NCI-H526 (cell line): ENCODE measurements at places on chromosomes 7 and 10.
A peak's percentile ranks its signal among the peaks of the same experiment; 100 is the strongest.

GRCh38 chr10:126158133-126158892, 230.0 kb downstream of the ADAM12 start:
- no peak for DNase-seq

DNA sequence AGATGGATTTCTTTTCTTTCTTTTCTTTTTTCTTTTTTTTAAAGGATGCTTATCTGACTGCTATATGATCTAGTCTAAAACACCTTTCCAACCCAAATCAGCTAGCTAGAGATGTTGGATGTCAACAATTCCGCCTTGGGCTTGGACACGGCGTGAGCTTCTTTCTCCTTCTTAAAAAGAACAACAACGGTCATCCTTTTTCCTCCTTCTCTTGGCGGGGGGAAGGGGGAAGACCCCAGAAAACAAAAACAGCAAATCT, 1.0 kb downstream of the BEND7 start:
- no peak for DNase-seq

- DNase-seq: no peak
These were observed 2.4 kb downstream of the PSMC2 start for GRCh38 chr7:103349805-103350204.

DNA sequence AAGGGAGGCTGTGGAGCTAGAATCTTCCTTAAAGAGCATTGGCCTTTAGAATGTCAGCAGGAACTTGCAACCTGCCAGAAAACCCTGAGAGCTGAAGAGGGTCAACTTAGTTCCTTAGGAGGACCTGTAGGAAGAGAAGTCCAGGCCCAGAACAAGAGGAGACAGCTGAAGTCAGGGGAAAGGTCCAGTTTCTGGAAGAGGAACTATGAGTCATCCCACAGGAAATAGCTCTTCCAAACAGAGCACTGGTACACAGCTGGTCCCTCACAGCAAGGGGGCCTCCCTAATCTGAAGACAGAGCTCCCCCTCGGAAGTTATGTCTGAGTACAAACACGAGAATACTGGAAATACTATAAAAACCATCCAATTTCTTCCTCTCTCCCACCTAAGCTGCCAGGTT, 98.9 kb downstream of the HERPUD2 start:
- no peak for DNase-seq

DNA sequence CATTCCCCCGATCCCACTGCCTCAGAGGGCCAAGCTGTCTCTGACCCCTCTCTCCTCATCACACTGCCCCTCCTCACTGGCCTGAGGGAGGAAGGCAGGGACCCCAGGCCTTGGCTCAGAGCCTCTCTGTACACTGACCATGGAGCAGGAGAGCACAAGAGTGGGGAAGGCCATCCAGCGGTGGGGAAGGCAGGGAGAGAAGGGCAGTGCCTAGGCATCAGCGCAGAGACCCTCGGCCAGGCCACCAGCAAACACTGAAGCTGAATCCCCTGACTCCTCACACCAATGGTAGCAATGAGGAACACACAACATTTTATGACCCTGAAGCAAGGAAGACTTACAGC, 14.8 kb downstream of the OGDHL start:
- no peak for DNase-seq

DNA sequence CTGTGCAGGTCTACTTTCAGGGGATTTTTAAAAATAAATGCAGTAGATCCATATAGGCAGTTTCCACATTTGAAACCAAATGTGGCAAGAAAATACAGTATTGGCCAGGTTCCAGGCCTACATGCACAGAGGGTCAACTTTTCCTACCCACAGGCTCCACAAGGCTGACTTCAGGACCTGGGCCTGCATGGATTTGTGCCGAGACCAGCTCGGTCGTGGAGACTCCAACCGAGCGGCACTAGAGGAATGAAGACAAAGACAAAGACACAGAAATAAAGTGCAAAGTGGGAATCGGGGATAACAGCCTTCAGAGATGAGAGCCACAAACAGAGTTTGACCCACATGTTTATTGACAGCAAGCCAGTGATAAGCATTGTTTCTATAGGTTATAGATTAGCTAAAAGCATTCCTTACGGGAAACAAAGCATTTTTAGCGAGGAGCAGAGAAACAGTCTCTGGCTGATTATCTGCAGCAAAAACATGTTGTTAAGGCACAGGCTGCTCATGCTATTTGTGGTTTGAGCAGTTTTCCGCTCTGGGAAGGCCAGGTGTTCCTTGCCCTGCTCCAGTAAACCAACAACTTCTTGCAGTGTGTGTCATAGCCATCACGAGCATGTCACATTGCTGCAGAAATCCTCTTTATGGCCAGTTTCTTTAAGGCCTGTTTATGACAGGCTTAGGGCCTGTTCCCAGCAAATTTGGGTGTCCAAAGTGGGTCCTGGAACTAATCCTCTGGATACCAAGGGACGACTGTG, 52.6 kb downstream of the ZNF37A start:
- DNase-seq: no peak

- no peak for DNase-seq
These were observed 211.1 kb upstream of the TCF7L2 start for GRCh38 chr10:112738606-112739591.

- DNase-seq: no peak
These were observed 402.0 kb upstream of the NRG3 start for GRCh38 chr10:81472927-81473470.

- no peak for DNase-seq
These were observed 48.8 kb downstream of the PITRM1 start for GRCh38 chr10:3123571-3124411.

GRCh38 chr10:22573820-22574569, 140.4 kb downstream of the PIP4K2A start:
- peak; percentile 22 for DNase-seq

GRCh38 chr7:46685051-46685450, 764.0 kb upstream of the IGFBP3 start:
- DNase-seq: no peak

GRCh38 chr10:94425942-94426341, 23.6 kb downstream of the TBC1D12 start:
- no peak for DNase-seq

DNA sequence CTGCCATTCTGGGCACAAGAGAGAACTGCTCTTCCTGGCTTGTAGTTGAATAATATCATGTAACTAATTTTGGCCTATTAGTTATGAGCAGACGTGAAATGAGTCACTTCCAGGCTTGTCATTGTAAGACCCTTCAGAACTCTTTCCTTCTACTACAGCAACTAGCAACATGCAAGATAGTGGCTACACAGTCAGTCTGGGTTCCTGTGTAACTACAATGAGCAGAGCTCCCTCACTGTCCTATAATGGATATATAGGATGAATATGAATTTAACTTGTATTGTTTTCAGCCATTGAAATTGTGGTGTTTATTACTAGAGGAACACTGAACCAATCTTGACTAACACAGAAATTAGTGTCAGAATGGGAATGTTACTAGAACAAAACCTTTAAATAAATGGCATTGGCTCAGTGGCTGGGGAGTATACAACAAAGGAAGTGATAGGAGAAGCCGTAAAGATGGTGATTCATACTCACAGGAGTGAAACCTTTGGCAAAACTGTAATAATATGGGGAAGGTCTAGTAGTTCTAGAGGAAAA, 2.9 kb upstream of the MTPN start:
- no peak for DNase-seq

GRCh38 chr7:491958-492713, 27.5 kb downstream of the PDGFA start:
- DNase-seq: no peak

DNA sequence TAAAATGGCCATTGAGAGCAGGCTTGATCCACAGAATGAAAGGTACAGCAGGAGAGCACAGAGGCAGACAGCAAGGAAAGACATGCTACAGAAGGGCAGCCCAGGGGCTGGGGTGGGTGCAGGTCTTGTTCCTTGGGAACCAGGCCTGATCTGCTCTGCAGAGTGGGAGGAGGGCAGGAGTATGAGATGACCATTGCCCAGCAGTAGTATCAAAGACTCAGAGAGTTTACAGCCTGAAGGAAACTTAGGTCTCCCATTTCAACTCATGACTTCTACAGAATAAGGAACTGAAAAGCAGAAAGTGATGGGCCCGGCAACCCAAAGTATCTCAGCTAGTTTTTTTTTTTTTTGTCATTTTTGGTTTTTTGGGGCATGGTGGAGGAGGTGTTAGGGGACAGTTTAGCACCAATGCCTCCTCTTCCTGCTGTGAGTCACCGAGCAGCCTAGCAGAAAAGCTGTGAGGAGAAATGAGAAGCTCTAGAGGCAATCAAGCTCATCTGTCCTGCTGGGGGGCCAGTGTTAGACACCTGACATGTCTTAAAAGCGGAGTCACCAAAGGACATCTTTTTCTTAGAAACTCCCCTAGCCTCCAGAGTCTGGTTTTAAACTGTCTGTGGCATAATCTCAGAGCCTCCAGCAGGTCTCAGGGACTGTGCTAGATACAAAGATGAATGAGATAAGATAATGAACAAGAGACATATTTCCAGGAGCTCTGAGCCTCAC, 34.3 kb upstream of the HERPUD2 start:
- DNase-seq: no peak

GRCh38 chr7:66176914-66177313, 28.2 kb upstream of the TPST1 start:
- DNase-seq: no peak

- DNase-seq: no peak
These were observed 42.2 kb upstream of the EGR2 start for GRCh38 chr10:62858364-62858763.

- DNase-seq: no peak
These were observed 595.2 kb downstream of the AUTS2 start for GRCh38 chr7:70193514-70193913.

DNA sequence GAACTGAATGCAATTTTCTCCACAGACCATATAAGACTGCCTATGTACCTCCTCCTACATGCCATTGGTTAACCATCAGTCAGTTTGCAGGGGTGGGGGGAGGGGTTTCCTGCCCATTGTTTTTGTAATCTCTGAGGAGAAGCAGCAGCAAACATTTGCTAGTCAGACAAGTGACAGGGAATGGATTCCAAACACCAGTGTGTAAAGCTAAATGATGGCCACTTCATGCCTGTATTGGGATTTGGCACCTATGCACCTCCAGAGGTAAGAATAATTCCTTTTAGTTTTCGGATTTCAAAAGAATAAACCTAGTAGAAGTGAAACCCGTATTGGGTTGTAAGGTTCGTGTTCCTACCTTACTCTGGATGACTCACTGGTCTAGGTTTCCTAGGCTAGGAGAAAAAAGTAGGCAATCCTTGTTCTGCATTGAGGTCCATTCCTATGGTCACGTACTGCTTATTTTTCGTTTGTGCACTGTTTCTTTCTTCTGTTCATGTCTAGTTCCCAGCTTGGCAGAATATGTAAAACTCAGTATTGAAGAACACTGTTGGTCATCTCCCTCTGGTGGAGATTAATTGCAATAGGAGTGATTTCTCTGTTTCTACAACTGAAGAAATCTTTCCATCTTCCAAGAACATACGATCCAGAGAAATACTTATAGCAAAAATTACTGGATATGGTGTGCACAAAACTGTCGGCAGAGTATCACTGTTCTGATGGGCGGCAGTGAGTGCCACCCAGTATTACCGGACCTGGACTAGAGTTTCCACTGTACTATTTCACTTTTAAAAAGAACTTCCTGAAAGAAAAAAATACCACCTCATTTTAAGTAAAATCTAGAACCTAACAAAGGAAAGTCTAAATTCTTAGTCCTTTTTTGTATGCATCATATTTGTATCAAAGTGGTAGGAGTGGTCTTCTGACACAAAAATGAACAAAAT, at the start of gene AKR1C3:
Gene AKR1C3, plus strand, starts transcription at position 150 of the 941 bp plus-strand sequence. Its CDS starts 31 bp downstream, at position 181.
- peak; percentile 58 for DNase-seq

DNA sequence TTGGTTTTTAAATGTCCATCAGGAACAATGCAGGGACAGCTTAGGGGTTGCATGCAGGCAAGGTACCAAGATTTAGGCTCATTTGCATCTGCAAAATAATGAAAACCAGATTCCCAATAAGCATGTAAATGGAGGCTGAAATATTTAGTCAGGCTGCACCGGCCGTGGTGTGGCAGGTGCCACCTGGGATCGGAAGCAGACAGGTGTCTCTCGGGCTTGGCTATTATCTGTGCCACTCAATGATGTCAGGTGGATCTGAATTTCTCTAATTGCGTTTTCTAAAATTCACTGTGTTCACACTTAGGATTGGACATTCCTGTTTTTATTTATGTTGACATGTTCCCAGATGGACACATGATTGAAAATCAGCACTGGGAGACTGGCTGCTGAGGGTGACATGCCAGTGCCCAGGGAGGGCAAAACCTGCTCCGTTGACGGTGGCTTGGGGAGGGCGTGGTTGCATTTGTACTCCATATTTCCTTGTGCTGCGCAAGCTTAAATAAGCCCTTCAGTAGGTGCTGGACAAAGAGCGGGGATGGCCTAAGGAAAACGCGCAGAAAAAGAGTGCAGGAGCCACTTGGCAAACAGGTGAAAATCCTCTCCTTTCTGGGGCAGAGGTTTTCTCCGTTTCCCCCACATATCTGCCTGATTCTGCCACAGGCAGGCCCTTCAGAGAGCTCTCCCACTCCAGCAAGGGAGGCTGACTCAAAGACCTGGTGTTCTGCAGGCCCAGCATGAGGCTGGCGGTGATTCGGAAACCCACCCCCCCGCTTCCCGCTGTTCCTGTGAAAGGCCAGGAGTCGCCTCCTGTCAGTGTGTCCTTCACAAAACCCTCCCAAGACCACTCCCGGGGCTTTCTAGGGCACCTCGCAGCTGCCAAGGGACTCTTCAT, 142.5 kb downstream of the WDR37 start:
- no peak for DNase-seq

DNA sequence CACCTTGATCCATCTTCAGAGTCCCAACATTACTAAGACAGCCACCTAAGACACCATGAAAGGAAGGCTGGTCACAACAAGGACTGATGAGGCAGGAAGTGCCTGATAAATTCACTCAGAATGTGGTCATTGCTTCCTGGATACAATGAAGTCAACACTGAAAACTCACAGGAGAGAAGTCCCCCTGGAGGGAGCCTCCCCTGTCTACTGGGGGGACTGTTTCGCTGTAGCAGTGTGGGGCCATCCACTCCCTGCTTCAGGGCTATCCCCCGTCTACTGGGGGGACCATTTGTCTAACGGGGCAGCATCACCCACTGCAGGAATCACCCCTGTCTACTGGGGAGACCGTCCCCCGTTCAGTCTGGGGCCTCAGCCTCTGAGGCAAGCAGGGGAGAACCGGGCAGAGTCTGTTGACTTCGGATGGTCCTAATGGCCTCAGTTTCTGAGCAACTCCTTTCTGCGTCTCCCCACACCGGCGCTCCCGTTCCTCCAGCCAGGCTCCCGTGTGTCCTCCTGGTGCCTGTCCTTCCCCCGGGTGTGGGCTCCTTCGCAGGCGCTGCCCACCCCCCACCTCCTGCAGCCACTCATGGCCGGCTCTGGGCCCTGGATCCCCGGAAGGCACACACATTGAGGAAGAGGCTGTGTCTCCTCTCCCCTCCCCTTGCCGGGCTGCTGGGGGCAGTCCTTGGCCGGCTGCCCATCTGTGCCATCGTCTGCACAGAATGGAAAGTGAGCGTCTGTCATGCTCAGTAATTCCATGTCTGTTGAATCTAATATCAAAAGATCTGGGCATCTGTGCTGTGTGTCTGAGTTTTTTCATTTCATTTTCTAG, 59.9 kb upstream of the DNAJB6 start:
- no peak for DNase-seq

DNA sequence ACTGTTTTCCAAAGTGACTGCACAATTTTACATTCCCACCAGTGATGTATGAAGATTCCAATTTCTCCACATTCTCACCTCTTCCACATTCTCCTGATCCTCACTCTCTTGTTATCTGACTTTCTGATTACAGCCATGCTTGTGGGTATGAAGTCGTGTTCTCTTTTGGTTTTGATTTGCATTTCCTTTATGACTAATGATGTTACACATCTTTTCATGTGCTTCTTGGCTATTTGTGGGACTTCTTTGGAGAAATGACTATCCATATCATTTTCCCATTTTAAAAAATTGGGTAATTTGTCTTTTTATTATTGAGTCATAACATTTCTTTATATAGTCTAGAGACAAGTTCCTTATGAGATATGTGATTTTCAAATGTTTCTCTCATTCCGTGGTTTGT, 10.5 kb upstream of the GIMAP8 start:
- no peak for DNase-seq
